Stimulated activated CD4-positive, alpha-beta T cell treated with anti-CD3 and anti-CD28 coated beads, Interleukin-12 subunit alpha, Interleukin-12 subunit beta, amount 100 ng/mL, for 4 hours (primary cell): ENCODE measurements at places on chromosomes 4 and X.

DNA sequence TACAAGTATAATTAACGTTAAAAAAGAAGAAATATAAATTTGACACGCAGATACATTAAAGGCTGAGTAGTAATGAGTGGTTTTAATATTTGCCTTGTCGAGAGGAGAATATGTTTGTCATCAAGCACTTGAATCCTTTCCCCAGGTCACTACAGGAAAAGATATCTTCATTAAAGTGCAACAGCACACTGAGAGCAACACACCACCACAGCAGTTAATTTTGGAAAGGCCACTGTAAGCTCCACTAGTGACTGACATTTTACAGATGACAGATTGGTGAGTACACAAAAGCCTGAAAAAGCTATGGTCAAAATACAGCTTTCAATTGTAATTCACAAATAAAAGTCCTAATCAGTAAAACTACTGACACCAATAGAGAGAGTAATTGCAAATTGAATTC is 76.6 kb downstream of the ZNF718 start:
- DNase-seq, result no peak

- DNase-seq, result no peak
These were observed 93.0 kb downstream of the SPIN4 start for GRCh38 chrX:63258144-63258543.

- no peak for DNase-seq
These were observed 12.9 kb downstream of the NHSL2 start for GRCh38 chrX:71923516-71923915.

- no peak for DNase-seq
These were observed 119.3 kb downstream of the RASGEF1B start for GRCh38 chr4:81352446-81352835.

DNA sequence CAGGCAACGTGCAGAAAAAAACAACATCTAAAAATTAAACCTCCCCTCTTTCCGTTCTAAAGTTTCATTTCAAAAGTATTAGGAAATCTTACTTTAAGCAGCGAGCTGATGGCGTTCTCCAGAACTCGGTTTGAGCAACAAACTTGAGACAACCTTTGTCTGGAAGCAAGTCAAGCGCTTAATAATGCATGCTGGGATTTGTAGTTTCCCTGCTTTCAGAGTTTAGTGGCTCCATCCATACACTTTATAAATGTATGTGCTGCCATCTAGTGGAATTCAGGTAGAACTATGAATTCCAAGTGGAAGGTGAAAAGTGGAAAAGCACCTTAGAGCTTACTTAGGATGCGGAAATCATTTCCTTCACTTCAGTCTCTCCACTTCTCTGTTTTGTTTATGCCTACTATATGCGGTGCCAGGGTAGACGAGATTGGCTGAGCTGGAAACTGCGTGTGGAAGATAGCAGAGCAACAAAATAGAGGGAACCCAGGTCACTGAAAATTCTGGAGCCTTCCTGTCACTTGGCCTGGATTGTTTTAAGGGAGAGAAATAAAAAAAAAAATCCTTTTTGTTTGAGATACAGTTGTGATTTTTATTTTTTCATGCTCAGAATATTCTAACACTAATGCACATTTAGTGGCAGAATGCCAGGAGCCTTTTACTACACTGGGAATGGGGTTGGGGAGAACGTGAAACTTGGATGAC is at the start of gene BDH2:
Gene BDH2, minus strand, starts transcription at position 144 of the 702 bp plus-strand sequence. CDS start 3,580 bp downstream, outside the sequence.
- DNase-seq, result no peak

GRCh38 chr4:1731180-1731579 is 9.9 kb downstream of the TACC3 start:
- no peak for DNase-seq

DNA sequence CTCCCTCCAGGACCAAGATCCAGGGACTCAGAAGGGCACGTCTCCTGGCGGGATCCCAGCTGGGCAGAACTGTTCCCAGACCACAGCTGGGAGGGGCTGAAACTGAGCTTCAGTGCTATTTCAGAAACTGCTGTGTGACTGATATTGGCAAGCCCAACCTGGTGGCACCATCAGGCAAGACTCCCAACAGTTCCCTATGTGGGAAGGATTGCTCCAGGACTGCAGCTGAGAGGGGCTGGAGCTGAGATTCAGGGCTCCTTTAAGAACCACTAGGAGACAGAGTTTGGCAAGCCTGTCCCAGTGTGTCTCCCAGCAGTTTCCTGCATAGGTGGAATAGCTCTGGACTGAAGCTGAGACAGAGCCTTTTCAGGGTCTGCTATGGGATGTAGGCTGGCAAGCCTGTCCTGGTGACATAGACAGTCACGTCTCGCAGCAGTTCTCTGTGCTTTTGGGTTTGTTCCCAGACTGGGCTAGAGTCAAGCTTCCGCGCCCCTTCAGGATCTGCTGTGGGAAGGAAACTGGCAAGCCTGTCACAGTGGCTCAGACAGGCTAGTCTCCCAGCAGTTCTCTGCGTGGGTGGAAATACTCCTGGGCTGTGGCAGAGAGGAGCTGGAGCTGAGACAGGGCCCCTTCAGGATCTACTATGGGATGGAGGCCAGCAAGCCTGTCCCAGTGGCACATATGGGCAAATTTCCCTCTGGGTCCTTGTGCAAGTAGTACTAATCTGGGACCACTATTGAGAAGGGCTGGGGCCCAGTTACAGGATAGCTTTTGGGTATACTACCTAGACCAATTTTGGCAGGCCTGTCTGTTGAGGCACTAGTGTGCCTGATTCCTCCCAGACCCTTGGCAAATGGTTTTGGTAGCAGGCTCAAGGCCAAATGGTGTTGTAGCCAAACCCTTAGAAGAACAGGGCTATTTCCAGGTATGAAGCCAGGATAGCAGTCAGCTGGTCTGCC is 20.2 kb upstream of the MED14 start:
- DNase-seq, result no peak

- no peak for DNase-seq
These were observed 25.2 kb upstream of the GLOD5 start for GRCh38 chrX:48736303-48736702.
